ENCODE measurements at places on chromosomes 12 and 14.

GRCh38 chr12:57576613-57577160 lies 14.3 kb upstream of the PIP4K2C start:
- DNase-seq = no peak

DNA sequence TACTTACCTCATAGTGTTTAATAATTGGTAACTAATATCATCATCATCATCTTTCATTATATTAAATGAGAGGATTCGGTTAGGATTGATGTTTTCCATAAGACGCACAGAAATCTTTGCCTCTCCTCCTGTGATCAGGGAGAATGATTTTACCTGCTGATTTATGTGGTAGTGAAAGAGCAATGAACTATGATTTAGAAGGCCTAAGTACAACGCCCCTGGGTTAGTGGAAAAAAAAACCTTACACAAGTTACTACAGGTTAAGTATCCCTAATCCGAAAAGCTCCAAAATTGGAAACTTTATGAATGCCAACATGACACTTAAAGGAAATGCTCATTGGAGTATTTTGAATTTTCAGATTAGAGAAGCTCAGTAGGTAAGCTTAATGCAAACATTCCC lies 55.8 kb downstream of the ARID2 start:
- no peak for DNase-seq

- DNase-seq = peak; percentile 84
Measured at GRCh38 chr12:124771462-124772288, 92.0 kb downstream of the SCARB1 start.

DNA sequence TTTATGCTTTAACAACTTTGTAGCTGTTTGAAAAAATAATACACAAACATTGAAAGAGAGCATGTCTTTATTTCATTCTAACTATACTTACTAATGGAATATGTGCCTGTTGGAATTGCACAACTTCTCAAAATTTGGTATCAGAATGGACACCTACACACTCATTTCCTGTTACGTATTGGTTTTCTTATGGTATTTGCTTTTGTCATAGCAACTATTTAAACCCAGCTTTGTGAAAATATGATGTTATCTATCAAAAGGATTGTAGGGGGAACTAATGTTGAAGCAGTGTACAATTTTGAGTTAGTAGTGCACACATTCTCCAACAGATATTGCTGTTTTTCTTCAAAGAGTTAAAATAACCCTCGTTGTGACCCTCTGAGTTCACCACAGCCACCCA lies 52.6 kb downstream of the RBMS2 start:
- no peak for DNase-seq

- DNase-seq = no peak
Measured at GRCh38 chr12:66746489-66747201, 67.8 kb upstream of the GRIP1 start.

DNA sequence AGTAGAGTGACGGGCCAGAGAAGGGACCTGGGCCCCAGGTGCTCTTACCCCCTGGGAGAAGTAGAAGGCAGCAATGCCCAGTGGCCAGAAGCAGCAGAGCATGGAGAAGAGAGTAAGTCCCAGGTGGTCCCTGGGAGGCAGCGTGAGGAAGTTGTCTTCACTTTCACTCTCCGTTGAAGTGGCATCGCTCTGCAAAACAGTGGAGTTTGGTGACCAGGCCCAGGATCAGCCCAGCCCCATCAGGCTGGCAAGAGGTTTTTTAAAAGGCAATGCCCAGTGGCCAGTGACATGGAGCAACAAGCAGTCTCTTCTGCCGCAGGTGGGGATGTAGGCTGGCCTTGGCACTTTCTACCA lies 18.2 kb downstream of the SYNDIG1L start:
- DNase-seq = no peak

DNA sequence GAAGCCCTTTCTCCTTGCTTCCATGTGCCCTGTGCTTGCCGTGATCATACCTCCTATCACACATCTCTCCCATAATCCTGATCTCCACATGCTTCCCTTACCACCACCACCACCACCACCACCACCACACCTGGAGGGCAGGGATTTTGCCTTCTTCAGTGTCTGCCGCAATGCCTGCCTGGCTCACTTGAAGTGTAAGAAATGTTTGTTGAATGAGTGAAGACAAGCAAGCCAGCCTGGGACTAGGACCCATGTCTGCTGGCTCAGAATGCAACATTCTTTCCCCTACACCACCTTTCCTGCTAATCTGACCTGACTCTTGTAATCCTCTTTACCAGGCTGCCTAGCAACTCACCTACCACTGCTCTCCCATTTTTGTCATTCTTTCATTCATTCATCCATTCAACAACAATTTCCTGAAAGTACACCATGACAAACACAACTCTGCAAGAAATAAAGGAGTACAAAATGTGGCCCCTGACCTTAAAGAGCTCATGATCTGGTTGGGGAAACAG lies 3.5 kb upstream of the NID2 start:
- DNase-seq = no peak

GRCh38 chr12:103865151-103865730 lies 24.2 kb upstream of the NT5DC3 start:
- DNase-seq = no peak

- DNase-seq = no peak
Measured at GRCh38 chr12:84995641-84996040, 40.4 kb downstream of the TSPAN19 start.

GRCh38 chr12:68481181-68481941 lies 129.3 kb upstream of the RAP1B start:
- DNase-seq = no peak

GRCh38 chr12:101782273-101782731 lies 43.0 kb upstream of the SYCP3 start:
- no peak for DNase-seq

- DNase-seq = no peak
Measured at GRCh38 chr14:89787525-89787924, 167.0 kb downstream of the EFCAB11 start.

- no peak for DNase-seq
Measured at GRCh38 chr12:132066749-132067148, 77.4 kb downstream of the DDX51 start.

DNA sequence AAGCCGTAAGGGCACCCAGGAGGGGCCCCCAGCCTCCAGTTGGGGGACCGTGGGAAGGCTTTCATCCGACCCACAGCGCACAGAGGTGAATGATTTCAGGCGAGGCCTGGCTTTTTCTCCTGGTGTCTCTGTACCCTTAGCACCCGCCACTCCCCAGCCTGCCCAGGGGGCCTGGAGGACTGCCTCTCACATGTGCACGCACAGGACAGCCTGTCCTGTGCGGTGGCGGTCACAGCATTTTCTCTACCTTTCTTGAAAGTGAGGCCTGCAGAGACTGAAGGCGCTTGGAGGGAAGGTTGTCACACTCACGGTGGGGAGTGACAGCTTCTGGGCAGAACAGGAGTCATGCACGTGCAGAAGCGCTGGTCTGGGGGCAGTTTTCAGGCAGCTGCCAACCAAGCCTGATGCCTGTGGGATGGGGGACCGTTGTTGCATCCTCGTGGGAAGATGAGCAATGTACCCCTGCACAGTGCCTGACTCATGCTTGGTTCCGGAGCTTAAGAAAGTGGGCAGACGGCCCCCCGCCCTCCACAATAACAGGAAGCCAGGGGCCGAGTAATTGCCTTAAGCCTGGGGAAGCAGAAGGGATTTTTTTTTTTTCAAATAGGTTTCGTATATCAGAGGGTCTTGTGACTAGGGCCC lies 148.1 kb downstream of the TSPAN9 start:
- DNase-seq = no peak

- DNase-seq = peak; percentile 19
Measured at GRCh38 chr14:56087671-56088471, 30.3 kb upstream of the PELI2 start.

DNA sequence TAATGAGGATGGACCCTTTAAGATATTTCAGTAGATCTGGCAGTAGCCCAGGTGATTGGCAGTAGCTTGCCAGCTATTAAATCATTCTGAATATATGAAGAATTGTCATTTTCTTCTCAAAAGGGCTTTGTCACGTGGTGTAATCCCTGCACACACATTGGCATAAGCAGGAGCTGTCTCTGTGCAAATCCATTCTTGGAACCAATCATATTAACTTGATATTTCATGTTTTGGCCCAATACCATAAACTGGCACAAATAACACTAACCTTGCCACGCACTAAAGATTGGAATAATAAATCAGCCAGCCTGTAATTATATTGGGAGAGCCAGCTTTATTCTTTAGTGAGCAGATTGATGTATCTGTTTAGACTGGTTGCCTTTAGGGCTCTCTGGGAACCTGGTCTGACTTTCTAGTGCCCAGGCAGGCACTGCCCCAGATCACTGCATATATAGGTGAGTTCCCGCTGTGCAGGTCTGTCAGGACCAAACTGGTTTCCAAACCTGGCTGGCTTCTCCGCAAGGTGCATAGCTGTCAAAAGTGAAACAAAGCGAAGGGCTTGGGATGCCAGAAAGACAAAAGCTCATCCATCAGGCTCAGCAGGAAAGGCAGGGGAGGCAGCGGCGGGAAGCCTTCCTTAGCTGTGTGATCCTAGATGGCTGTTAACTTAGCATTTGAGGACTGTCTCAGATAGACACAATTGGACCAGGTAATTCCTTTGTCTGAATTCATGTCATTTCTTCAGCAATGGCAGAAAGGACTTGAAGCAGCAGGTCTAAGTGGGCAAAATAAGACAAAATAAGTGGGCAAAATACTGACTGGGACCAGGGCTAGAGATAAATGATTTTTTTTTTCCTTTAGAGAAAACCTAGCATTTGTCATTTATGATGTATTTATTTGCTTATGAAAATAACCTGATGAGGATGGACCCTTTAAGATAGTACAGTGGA lies 128.8 kb upstream of the DYRK2 start:
- no peak for DNase-seq

GRCh38 chr12:54941659-54942058 lies 42.9 kb downstream of the TESPA1 start:
- no peak for DNase-seq

DNA sequence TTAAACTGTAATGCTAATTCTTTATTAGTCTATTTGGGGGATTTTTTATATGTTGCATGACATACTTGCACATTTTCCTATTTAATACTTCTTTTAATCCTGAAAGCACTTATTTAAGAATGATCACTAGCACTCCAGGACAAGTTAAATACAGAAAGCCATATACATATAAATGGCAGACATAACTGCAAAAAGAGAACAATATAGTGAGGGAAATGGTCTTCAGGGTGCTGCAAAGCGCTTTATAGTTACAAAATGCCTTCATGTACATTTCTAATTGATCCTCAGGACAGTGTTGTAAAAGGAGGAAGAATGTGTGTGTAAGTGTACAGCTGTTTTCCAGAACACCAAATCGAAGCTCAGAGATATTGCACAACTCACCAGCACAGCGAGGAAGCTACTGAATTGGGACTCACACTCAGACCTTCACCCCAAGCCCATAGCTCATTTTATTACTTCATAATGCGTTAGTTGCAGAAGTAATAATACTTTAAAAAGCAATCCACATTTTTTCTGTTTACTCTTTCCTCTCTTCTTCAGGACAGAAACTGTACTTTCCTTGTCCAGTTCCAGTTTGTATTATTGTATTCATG lies 428.2 kb downstream of the RAD51B start:
- DNase-seq = peak; percentile 29

DNA sequence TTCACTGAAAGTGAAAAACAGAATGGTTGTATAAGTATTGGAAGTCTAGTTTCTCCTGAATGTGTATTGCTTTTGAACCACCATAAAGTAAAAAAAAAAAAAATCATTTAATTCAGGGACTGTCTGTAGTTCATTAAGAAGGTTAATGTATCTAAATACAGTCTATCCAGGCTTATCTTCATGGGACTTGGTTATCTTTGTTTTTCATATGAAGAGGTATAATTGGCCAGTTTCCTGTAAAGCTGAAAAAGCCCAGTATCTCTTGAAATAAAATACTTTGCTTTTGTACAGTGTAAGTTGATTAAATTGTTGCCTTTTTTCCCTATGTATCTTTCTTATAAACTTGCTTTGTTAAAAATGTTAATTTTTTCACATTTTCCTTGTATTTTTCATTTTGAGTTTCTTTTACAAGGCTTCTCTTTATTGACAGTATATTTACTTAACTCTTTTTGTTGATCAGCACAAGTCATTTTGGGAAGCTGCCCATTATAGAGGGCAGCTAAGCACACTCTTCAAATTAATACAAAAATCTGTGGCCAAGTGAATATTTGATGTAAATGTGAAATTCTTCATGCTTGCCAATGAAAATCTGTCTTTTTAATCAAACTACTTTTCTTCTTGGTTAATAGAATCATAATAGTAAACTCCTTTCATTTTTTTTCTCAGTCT lies 156.0 kb downstream of the TMTC3 start:
- no peak for DNase-seq

DNA sequence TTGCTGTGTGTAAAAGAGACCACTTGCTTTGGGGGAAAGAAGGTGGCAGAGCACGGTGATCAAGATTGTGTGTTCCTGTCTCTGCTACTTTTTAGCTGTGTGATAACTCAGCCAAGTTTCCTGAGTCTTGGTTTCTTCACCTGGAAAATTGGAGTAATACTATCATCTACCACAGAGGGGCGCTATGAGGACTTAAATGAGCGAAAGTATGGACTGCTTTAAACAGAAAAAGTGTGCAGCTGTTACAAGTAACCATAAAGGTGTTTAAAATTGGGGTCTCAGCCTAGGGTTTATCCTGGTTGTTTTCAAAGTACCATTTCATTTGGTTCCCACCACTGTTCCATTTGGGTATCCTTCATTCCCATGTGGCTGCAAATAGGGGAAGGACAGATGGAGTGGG lies 65.9 kb upstream of the WSCD2 start:
- DNase-seq = no peak

DNA sequence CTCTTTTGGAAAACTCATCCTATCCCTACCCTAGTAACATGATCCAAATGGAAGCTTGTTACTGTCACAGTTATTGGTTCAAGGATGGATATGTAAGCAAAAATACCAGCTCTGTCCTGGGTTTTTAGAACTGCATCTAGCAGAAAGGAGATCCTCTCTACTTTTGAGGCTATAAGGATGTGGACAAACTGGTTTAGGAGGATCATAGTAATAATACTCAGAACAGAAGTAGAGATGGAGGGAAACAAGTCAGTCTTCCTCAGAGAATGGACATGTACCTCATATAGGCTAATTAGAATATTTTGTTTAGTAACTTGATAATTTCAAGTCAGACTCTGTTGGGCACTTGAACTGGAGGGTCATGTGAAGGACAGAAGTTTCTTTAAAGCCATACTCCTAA lies 26.6 kb downstream of the FUT8 start:
- no peak for DNase-seq

DNA sequence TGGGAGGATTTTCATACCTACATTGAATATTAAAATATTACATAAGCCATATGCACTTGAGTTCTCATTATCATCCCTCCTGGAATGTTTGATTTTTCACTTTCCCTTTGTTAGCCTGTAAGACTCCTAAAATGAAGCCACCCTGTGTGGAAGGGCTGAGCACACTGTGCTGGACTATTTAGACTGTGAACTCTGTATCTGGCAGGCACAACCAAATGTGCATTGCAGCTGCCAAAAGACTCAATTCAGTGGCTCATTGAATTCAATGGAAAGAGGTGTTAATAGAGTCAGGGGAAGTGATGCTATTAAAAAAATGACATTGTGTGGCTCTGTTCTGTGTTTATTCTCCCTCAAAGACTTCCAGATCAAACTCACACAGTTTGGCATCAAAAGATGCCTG lies 111.1 kb downstream of the SMOC1 start:
- no peak for DNase-seq

DNA sequence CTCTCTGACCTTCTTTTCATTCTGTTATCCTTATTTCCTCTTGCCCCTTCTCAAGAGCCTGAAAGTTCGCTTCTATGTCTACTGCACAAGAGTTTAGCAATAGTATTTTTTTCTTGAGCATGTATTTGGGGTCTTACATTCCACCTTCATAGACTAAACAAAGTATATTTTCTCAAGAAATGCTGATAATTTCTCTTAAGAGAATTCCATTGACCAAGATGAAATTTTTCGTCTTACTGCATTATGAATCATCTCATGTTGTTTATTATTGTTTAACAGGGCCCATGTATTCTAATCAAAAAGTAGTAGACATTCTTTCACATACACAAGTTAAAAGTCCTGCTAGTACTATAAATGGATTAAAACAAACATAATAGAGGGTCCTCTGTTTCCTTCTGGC lies 219.3 kb downstream of the C12orf50 start:
- no peak for DNase-seq
